Hematopoietic multipotent progenitor cell treated with erythropoietin and hydrocortisone succinate and interleukin-3 and kit ligand, for 15 days (in vitro differentiated cells): ENCODE measurements at places on chromosomes 12 and 14.

DNA sequence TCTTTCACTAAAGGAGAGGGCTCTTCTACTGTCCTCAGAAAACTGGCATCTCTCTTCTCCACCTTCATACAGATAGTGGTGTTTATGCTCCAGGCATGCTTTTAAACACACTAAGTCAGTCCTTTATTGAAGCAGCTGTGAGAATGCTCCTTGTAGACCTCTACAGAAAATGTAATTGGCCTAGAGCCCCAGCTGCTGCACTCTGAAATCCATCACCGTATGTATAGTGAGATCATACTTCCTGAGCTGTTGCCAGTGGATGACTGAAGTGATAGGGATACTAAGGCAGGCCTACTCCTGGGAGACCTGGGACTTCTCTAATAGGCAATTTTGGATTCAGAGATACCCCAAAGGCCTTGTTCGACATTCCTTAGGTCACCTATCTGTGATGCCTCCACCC, 535.4 kb downstream of the RPS29 start:
- DNase-seq = no peak

DNA sequence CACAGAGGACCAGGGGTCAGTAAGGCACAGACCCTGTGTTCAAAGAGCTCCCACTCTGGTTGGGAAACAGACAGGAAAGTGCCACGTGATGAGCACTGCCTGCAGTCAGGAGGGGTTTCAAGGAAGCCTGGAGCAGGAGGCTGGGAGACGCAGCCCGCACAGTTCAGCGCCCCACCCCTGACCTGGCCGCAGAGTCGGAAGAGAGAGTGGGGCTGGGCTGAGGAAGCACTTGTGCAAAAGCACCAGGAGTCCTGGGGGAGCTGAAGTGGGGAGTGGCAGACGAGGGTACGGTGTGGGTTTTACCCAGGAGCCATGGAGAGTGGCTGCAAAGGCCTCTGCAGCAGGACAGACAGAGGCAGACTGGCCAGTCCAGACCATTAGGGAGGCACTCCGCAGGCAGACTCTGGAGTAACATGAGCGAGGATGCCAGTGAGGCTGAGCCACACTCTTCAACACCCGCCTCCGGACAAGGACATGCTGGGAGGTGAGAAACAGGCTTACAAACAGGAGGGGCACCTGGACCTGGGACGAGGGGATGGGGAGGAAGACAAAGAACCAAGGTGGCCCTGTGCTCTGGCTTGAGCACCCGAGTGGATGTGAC, 85.7 kb upstream of the GPR68 start:
- DNase-seq = no peak

GRCh38 chr12:50251619-50252252, 31.6 kb downstream of the LIMA1 start:
- no peak for DNase-seq

DNA sequence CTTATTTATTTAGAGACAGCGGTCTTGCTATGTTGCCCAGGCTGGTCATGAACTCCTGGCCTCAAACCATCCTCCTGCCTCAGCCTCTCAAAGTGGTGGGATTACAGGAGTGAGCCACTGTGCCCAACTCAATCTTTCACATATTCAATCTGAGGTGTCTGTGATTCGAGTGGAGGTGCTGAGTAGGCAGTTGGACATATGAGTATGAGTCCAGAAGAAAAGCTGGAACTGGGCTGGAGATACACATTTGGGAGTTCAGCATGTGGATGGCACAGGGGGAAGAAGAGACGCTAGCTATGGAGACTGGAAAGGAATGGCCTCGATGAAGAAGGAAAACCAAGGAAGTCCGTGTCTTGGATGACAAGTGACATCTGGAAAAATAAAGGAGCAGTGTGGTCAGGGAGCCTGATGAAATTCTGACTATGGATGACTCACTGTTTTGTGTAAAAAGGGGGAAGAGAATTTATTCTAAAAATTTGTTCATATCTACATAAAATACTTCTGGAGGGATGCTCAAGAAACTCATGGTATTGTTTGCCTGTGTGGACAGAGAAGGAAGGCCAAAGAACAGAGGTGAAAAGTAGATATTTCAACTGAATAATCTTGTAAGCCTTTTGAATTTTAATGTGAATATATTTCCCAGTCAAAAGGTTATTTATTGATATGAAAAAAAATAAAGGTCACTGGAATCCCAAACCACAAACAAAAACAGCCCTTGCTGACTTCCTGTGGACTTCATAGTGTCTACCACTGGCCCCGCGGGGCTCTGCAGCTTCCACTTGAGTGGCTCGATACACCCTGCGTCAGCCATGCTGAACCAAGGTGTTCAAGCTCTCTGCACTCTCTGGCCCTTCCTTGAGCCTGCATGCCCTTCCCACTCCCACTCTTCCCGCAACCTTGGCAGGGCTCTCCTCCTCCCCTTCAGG, 8.9 kb upstream of the LTA4H start:
- no peak for DNase-seq

DNA sequence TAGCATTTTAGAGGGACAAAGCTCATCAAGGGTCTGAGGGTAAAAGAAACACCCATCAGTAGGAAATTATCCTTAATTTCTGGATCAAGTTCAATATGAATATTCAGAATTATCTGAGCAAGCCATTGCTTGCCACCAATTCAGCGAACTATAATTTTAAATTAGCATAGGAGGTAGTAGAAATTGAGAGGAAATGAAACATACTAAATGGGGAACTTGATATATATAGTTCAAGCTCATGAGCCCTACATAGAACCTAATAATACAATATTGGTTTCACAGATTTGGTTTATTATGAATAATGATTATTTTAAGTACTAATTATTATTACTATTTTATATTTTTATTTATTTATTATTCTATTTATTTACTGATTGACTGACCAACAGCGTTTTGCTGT, 42.1 kb upstream of the GXYLT1 start:
- DNase-seq = no peak

DNA sequence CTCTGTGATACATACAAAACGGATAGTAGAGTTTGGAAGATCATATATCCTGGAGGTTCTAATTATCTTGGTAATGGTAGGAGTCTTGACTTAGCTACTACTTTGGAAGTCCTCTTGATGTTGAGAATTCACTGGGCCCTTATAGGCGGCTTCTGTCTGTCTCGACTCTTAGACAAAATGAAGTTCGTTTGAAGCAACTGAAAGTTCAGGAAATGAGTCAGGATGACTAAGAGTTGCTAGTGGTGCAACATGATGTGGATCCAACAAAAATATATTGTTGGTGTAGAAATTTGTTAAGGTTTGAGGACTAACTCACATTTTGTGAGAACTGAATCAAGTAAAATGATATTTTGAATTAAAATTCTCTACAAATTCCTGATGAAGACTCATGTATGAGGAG, 272.7 kb downstream of the AEBP2 start:
- no peak for DNase-seq

DNA sequence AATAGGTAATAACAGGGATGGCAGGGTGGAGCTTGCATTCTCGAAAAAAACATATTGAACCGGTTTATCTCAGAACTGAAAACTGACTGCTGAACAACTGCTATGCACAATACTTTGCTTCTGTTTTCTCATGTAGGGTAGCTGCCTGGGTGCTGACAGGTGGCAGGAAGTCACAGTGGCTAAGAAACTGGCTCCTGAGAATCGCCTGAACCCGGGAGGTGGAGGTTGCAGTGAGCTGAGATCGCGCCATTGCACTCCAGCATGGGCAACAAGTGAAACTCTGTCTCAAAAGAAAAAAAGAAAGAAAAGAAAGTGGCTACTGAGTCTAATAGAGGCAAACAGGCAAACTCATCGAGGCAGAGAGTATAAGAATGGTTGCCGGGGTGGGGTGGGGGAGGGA, 113.1 kb downstream of the CCDC60 start:
- no peak for DNase-seq

DNA sequence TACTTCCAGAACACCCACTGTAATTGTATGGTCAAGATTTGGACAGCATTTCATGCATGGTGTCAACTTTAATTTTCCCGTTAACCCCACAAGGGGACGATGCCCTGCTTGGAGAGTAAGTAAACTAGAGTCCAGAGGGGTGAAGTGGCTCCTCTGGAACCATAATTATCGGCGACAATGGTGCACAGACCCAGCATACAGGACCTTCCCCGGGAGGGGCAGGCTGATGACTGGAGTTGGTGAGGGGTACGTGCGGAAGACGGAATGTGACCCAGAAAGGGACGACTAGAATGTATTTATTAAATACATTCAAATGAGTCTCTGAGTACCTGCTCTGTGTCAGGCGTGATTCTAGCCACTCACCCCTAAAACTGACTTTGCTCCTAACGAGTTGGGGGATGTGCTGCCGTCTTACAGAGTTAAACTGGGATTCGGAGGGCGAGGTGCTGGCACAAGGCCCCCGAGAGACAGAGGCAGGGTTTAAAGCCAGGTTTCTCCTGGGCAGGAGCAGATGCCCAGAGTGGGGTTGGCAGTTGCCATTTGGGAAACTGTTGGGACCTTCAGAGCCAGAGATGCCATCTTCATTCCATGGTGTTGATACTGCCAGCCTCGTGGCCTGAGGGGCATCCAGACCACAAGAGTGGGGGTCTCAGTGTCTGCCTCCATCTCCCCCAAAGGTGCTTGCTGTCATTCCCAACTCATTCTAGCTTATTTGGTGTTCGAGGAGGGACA, 10.9 kb downstream of the RTL1 start:
- no peak for DNase-seq

- no peak for DNase-seq
These were observed 278.2 kb downstream of the ZFP36L1 start for GRCh38 chr14:68514608-68515194.

DNA sequence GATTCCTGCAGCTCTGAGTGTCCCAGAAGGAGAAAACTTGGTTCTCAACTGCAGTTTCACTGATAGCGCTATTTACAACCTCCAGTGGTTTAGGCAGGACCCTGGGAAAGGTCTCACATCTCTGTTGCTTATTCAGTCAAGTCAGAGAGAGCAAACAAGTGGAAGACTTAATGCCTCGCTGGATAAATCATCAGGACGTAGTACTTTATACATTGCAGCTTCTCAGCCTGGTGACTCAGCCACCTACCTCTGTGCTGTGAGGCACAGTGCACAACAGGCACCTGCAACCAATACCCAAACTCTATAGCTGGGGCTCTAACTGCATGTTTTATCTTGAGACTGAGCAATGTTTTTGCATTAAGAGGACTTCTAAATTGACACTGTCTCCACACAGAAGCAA, 379.2 kb upstream of the OR4E1 start:
- DNase-seq = no peak

GRCh38 chr14:33679025-33679424, 271.8 kb downstream of the EGLN3 start:
- no peak for DNase-seq

DNA sequence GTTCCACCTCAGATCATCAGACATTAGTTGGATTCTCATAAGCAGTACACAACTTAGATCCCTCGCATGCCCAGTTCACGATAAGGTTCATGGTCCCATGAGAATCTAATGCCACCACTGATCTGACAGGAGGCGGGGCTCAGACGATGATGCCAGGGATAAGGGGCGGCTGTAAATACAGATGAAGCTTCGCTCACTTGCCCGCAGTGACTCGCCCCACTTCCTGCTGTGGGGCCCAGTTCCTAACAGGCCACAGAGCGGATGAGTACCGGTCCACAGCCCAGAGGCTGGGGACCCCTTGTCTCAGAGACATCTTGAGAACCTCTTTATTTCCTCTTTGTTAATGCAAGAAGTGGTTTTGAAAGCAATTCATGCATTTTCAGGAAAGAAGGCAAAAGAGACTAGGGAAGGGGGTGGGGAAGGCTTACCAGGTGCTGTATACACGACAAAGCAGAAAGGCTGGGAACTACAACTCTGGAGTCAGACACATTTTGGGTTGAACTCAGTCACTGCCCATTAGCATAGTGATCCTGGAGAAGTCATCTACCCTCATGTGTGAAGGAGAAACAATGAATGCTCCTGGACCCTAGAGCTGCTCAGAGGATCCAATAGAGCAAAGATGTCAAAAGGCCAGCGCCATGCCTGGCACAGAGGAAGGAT, 68.7 kb downstream of the EID3 start:
- no peak for DNase-seq

GRCh38 chr12:115132905-115133304, 448.9 kb upstream of the TBX3 start:
- DNase-seq = no peak

DNA sequence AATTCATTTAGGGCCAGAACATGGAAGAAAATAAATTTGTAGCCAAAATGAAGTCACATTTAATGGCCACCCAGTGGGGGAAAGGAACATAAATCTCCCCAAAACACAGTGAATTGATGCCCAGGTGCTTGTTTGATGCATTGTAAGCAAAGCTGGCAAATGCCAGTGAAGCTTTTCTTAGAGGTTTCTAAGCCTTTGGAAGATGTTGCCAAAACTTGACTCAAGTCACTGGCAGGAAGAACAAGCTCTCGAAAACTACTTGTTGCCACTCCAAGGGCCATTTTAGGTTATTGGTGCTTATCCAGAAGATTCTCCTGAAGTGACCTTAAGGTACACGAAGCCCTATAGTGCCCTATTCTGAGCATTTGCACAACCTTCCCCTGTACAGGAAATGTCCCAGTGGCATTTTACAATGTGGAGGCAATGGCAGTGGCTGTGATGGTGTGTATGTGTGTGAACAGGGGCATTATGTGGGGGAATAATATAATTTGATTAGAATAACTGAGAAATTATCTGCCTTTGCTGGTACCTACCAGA, 89.5 kb upstream of the NOVA1 start:
- no peak for DNase-seq

DNA sequence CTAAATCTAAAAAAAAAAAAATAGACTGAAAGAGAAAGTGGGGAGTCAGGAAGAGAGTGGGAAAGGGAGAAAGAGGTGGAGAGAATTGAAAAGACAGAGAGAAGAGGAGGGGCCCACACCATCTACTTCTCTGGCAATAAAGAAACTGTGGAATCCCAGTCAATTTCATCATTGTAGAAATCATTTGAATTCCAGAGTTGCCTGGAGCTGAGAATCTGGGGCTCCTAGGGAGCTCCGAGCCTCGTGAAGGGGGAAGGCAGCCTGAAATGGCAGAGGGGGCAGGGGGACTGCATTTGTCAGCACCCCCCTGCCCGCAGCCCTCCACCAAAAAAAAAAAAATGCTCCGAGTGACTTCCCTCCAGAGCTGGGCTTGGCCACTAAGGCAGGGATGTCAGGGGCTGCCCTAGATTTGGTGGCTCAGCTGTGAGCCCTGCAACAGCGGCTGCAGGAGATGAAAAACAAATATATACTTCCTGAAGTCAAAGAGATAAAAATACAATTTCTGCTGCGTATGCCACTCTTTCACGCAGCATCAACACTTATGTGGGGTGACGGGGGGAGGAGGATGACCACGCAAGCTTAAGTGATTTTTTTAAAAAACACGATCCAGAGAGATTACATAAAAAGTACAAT, 80.5 kb downstream of the BCL11B start:
- DNase-seq = no peak

- DNase-seq = no peak
These were observed 25.9 kb downstream of the SLCO1A2 start for GRCh38 chr12:21308785-21309184.

- DNase-seq = no peak
These were observed 2.4 kb upstream of the COX16 start for GRCh38 chr14:70361893-70362292.

- no peak for DNase-seq
These were observed 78.4 kb downstream of the PTPRR start for GRCh38 chr12:70842136-70842535.
